ENCODE measurements at places on chromosomes 2 and 18.

DNA sequence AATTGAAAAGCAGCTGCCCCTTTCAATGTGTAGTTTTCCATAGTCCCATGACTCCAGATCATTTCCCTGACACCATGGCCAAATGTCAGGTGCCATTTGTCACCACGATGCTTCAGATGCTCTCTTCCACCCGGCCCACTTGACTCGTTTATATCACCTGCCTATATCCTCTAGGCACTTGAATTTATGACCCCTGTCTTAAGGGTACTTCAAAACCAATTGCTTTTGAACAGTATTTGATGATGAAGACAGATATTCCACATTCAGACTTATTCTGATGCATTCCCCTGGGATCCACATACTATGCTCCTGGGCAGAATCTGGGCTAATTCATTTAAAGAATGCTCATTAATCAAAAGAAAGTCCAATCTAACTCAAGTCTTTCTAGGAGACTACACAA, 16.9 kb upstream of the RHBDD1 start:
- no peak for DNase-seq

- DNase-seq: no peak
Measured at GRCh38 chr18:11997466-11997865, 16.2 kb downstream of the IMPA2 start.

- no peak for DNase-seq
Measured at GRCh38 chr2:46470114-46470628, 9.2 kb upstream of the TMEM247 start.

DNA sequence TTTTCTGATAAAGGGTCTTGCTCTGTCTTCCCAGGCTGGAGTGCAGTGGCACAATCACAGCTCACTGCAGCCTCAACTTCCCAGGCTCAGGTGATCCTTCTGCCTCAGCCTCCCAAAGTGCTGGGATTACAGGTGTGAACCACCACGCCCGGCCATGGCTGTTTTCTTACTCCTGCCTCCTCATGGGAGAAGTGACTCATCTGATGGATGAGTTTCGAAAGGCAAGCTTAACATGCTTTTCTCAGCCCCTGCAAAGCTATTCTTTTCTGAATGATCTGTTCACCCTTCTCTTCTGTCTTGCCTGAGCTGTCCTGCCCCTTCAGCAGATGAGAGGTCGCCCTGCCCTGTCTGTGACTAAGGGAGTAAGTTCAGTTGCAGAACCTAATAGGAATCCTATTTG, 929 bp upstream of the CREG2 start:
- DNase-seq: peak; percentile 50

DNA sequence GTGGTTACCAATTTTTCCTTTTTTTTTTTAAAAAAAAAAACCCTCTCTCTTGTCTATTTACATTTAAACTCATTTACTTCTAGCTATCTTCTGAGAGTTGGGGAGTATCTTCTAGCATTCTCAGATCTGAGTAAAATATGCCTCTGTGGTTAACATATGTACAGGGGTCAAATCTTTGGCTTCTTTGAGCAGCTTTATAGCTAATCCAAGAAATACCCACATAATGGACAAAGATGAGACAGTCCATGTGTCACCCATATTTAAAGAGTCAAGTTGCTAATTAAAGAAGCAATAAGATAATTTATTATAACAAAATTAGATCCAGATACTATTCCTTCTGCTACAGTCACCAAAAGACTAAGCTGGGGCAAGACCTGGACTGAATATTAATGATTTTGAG, 139.0 kb upstream of the HNRNPA3 start:
- DNase-seq: no peak

DNA sequence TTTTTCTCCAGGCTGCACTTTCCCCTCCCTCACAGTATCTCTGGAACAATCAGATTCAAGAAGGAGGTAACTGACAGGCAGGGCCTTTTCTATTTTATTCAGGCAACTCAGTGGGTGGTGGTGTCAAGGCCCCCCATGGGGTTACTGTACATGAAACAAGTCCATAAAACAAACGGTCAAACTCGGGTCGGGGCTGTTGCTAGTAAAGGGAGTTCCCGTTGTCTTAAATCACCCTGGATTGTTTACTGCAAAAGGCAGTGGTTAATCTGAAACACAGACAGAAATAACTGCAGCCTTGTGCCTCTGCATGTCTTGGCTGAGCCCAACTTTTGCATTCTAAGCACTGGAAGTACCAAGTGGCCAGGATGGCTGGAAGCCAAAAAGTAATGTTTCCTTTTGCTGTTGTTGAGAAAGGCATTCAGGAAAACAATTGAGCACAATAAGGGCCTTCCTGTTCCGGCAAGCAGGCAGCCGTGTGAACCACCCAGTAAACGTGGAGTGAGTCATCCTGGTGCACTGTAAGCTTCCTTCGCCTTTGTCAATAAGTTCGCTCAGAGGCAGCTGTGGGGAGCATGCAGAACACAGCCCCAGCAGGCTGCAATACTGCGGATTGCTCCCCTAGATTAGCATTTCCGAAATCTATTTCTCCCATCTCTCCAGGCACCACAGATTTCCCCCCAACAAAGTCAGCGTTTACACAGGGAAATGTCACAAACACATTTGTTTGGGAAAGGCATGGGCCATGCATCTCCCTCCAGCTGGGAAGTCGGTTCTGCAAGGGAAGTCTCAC, 149.6 kb downstream of the IRS1 start:
- peak; percentile 62 for DNase-seq

DNA sequence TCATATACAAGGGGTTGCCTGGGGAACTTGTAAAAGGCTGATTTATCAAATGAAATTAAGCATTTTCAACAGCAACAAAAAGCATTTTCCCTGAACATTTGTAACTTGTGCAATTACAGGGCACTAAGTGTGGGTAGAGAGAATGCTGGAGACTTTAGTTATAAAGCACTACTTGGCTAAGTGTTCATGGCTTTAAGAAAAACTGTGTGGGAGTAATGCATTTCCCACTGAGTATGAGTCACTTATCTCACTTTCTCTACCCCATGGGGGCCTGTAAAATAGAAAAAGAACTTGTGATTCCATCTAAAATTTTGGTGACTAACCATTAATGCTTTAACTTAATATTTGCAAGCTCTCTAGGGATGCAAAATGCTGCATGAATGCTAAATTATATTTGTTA, 193.4 kb downstream of the CCDC102B start:
- DNase-seq: no peak

- DNase-seq: no peak
Measured at GRCh38 chr2:43160778-43161177, 65.6 kb downstream of the ZFP36L2 start.

DNA sequence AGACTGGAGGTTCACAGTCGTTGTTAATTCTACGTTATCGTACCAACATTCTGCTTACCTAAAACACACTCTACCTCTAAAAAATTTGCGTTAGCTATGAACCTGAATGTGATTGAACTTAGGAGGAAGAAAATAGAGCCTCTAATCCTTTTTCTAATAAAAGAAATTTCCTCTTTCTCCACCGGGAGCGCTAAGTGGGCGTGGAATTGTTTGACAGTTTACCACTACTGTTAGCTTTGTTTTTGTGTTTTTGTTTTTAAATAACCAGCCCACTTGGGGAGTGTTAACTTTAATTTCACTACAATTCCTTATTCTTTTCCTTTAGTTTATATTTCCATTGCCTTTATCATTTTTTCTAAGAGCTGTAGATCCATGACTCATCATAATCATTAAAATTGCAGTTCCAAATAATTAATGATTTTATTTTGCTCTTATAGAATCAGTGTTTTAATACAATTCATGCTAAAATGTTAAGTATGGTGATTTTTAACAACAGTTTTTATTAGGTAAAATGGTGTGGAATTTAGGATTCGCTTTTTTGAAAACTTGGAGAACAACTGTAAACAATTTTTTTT, 55.0 kb upstream of the ITM2C start:
- no peak for DNase-seq

DNA sequence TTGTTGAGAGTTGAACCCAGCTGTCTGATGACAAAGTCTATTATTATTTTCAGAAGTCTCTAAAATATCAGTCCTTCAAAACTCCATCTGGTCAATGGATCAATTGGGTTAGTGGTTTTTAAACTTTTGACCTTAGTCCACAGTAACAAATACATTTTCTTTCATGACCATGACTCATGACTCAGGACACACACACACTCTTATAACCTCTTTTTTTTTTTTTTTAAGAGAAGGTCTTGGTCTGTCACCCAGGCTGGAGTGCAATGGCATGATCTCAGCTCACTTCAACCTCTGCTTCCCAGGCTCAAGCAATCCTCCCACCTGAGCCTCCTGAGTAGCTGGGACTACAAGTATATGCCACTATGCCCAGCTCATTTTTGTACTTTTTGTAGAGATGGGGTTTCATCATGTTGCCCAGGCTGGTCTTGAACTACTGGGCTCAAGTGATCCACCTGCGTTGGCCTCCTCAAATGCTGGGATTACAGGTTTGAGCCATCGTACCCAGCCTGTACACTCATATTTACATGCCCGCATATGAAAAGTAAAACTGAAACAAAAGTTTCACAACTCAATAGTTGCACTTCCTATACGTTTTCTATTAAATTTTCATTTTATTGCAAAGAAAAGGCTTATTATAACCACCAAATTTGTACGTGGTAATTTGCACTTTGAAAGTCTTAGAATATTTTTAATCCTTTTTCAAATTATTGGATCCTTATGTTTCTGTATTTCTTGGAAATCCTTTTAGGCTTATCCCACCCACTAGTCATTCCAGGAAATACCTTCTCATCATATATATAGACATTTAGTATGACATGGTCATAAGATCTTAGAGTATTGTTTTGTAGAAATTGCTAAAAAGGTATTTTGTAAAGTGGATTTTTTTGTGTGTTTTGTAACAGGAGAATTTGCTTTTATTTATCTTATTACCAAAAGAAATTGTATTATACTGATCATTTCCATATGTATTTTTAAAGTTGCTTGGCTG, 199.0 kb downstream of the LPIN1 start:
- DNase-seq: no peak

GRCh38 chr2:120779781-120780283, 44.2 kb downstream of the GLI2 start:
- DNase-seq: peak; percentile 15

GRCh38 chr18:12694032-12694431, 8.5 kb downstream of the CEP76 start:
- DNase-seq: no peak

DNA sequence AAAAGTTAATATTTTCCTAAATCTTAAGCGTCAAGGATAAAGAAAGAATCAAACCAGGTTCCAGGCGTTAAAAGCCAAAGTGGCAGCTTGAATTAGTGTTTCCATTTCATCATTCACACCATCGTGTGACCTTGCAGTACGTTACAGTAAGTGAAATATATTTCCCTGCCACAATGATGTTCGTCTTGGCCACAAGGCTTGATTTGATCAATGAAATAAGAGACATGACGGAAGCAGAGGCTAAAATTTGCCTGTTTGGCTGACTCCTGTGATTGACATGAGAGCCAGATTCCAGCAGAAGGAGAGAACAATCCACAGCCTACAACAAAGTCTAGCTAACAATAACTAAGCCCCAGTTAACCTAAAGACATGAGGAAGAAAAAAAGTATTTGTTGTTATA, 62.0 kb downstream of the ASXL2 start:
- no peak for DNase-seq

DNA sequence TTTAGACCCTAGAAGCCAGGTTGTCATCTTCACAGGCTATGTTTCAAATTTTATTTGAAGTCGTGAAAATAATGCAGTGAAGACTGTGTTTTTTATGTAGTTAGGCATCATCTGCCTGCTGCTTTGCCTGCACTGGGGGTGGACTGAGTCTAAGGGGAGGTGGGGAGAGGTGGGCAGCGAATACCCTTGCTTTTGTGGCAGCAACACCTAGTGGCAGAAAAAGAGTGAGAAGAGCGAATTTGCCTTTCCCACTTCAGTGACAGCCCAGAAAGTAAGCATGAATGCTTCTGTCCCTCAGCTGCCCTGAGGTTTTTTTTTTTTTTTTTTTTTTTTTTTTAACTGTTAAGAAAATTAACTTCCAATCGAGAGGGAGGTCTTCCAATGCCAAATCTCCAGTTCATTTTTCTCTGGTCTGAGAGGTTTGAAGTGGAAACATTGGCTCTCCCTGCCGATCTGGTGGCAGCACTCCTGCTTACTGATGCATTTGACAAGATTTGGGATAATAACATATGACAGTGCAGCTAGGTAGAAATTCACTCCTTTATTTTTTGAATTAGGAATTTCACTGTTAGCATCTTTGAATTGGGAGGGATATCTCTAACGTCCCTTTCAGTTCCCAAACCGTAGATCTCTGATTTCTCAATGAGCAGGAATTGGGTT, 60.3 kb upstream of the LYPD6B start:
- no peak for DNase-seq

GRCh38 chr2:23691565-23691964, 235.4 kb downstream of the ATAD2B start:
- no peak for DNase-seq

DNA sequence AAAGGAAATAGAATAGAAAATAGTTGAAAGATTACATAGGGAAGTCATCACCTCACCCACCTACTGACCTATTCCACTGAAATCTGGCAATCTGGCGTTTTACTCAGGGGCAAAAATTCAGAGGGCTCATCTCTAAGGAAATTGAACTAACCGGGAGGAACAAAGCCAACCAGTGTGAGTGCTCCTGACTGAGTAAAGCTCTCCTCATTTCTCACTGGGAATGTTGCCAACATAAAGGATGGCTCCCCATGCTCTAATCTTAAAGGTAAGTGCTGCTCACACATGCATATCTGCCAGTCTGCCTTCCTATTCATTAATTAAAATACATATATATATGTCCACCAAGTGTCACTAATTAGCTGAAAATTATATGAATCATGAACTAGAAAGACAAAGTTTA, 13.5 kb upstream of the DOK6 start:
- no peak for DNase-seq

DNA sequence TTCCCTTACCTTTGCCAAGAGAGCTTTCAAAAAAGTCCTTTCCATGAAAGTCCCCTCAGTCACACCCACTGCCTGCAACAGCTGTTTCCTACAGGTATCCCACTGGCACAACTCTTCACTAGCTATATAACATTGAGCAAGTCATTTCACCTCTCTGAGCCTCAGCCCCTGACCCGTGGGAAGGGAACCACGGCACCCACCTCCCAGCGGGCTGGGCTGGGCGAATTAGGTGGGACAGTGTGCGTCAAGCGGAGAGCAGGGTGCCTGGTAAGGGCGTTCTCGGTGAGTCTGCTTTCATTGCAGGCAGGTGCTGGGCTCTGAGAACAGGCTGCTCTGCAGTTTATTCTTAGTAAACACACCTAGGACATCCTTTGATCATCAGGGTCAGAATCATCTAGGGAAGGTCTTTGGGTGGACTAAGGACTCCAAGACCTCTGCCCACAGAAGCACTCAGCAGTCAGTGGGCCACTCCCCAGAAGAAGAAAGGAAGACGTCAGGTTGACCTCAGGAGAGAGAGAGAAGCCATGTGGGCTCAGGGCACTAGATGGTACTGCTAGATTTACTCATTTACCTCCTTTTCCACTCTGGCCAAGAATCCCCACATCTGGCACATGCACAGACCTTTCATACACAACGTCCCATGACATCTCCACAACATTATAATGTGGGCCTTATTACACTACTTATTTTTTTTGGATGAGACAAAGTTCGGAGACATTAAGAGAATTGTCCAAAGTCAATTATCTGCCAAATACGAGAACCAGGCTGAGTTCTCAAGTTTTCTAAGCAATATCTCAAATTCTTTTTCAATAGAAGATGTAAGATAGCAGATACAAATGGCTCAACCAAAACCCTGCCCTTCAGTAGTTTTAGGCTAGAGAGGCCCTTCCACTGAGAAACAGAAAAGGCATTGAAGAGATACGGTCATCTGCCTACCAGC, 79.9 kb downstream of the GALNT14 start:
- no peak for DNase-seq

Data from H54 (cell line).